CD14-positive monocyte (primary cell): ENCODE measurements at places on chromosomes 4 and X.

DNA sequence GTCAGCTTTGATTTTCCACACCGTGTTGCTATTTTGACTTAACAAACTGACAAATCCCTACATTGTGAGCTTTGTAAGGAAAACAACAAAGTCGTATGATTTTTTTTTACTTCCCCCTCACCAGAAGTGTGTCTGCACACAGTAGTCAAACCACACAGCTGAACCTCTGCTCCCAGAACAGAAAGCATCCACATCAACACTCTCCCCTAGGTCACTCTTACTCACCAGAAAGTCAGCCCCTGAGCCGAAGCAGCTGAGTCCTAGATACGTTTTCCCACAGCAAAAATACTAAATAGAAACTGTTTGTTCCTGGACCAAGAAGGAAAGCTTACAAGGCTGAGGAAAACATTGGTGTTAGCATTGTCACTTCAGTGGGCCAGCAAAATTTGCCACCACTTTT, 305.7 kb downstream of the DHX15 start:
- no peak for DNase-seq

DNA sequence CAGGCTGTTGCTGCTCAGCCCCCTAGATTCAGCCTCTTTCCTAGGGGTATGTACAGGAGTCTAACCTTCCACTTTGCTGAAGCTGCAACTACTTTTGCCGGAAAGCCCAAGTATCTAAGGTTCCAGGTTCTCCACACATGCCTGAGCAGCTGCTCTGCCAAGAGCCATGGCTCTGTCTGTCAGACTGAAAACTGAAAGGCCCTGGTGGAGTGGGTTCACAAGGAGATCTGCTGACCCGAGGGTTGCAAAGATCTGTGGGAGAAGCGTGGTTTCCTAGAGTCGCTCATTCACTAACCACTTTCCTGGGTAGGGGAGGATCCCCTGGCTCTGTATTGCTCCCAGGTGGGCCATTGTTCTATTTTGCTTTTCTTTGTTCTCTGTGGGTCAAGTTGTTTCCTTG, 6.0 kb upstream of the PNMA6F start:
- DNase-seq: no peak

DNA sequence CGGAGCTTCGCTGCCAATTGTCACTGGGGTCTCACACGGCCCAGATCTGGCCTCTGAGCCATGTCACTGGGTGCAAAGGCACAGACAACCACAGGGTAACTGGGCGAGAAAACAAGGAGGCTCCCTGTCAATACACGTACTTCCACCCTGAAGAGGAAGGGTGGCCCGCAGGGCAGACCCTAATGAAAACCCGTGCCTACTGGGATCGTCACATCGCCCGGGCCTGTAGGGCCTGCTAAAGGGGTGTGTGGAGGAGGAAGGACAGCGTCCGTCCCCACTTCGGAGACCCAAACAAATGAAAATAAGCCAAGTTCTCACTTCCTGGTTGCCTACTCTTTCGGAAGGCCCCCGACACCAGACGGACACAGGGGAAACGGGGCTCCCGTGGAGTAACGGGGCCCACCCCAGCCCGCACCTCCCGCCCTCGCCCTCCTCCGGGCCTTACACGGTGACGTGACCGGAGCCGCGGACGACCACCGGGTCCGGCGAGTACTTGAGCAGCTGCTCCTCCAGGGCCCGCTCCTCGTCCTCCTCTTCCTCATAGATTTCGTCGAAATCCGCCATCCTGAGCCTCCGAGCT, 578 bp downstream of the CHIC2 start:
- peak; percentile 66 for DNase-seq

- DNase-seq: no peak
Observed at GRCh38 chr4:169108303-169108702, 98.2 kb upstream of the CBR4 start.

GRCh38 chr4:8387194-8387593, 53.3 kb downstream of the ACOX3 start:
- DNase-seq: no peak

DNA sequence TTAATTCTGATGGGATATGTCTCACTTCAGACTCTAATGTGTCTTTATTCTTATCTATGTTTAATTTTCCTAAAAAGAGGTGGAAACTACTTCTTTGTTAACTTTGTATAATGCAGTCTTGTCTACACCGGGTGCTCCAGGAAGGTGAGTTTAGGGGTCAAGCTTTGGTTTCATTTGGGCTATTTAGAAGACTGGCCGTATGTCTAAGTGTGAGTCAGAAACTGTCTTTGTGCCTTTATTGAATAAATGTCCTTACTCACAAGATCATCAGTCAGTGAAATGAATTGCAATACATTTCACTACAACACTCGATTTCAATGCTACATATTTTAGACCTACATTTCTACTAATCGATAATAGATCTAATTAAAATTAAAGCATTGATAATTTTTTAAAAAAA, 56.2 kb downstream of the PROM1 start:
- DNase-seq: no peak
